MM.1S (cell line): ENCODE measurements at places on chromosomes 4 and X.

DNA sequence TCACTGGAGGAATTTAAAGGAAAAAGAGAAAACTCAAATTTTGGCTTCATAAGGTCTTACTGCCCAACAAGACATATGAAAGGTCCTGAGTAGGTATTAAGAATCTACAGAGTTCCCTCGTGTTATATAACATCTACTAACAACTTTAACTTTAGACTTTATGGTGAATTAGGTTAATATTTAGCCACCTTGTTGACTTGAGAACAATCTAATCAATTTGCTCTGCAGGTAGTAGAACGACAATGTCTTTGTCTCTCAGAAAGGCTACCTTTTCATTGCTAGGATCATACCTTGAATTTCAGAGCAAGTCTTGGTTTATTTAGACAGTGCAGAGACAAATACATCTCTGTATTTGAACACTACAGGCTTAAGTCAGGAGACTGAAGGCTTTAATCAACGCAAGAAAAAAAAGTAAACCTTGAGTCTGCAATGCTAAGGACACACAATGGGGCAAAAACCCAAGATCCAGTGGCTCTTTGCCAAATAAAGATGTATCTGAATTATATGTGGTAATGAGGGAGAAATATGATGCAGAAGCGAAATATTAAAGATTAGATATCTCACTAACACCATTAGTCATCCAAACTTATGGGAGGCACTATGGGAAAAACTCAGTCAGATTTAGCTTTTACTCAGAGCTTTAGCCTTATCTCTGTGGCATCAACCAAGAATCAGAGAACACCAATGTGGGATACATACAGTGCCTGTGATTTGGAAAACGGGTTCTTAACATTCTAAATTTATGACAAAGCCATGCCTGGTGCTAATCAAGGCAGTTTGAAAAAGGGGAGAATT is 93.6 kb upstream of the FTHL17 start:
- DNase-seq, result no peak

- peak; percentile 64 for DNase-seq
These were observed 133.3 kb upstream of the ZIC3 start for GRCh38 chrX:137432609-137433008.

DNA sequence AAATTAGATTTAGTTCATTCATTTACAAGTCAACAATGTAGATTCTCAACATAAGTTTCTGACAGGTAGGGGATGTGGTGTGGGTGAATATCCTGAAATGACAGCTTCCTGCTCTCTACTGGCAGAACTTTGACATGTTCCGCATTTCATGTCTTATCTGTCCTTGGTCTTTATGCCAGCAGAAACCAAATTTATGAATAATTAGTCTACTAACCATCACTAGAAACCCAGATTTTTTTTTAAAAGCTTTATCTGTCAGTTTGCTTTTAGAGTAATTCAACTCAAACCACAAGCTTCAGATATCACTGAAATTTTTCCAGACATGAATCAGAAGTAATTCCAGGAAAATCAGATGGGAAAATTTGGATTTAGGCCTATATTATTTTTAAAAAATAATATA is 17.9 kb downstream of the COQ2 start:
- no peak for DNase-seq

GRCh38 chr4:78047366-78047765 is 9.8 kb upstream of the FRAS1 start:
- no peak for DNase-seq

GRCh38 chrX:148700021-148700420 is 199.6 kb downstream of the AFF2 start:
- DNase-seq, result no peak

DNA sequence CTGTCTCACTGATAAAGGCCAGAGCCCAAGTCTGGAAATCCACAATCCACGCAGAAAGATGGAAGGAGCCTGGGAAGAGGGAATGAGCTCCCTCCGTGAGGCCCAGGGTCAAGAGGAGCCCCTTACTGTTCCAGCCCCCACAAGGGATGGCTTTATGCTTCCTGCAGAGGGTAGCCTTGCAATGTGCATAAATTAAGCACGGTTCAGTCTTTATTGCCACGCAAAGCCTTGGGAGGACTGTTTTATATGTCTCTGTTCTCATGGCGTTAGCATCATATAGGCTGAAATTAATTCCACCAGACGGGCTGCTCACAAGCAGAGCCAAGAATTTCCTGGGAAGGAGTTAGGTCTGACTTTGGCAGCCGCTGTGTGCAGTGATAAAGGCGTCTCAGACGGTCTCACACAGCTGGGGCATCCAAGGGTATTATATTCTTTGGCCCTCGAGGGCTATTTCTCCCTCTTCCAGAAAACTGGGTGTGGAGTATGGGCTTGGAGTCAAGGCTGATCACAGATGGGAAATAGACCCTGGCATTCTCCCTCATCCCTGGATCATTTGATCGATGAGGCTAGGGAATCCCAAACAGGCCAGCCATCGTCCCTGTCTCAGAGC is 38.5 kb downstream of the CYTL1 start:
- DNase-seq, result no peak

- no peak for DNase-seq
These were observed 155.8 kb downstream of the STAG2 start for GRCh38 chrX:124117325-124117724.

DNA sequence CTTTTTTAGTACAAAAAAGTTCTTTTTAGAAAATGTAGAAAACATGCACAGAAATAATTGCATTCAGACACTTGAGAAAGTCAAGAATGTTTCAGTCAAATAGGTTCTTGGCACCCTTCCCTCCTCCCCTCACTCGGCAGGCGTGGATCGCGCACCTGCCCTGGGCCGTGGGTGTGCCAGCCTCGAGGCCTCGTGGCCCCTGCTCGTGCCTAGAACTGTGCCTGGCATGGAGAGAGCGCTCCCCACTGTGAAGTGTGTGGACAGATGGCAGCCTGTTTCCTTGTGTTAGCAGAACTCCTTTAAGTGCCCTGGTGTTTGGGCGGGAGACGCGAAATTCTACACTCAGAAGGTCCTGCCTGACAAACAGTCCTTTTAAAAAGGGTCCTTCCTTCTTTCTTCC is 14.7 kb downstream of the RGS12 start:
- DNase-seq, result no peak
